Activated CD8-positive, alpha-beta memory T cell treated with anti-CD3 and anti-CD28 coated beads for 4 hours (primary cell): ENCODE measurements at places on chromosomes 12 and 14.

DNA sequence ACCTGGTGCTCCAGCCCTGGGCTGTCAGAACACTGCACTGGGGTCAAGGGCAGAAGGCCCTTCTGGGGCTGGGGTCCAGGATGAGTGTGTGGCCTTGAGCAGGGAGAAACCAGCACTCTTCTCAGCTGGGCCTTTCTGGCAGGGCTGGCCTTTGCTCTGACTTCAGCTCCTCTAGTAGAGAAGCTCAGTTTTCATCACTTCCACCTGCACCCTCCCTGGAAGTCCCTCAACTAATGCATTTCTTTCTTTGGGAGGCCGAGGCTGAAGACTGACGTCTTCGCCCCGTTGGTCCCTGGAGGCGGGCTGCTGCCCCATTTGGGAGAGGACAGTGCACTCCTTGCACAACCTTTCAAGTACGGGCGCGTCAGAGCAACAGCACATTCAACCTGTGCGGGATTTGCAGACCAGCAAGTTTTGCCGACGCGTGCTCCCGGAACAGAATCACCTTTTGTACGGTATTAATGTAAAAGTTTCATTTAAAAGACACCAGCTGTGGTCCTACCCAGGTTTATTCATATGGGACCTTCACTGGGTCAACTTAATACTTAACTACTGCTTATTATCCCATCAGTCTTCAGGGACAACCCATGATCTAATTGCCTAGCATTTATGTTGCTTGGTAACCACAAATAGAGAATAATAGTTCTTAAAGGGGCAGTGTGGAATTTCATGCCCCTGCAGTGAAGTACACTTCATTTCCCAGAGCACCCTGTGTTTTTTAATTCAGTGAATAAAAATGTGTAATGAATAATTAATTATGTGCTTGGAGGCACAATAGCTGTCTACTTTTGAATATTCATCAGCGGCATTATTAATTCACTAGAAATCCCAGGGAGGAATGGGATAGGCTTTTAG is 134.8 kb upstream of the VRK1 start:
- DNase-seq = no peak

- DNase-seq = no peak
Observed at GRCh38 chr14:70901269-70901668, 6.0 kb upstream of the PCNX1 start.

- peak; percentile 93 for DNase-seq
Observed at GRCh38 chr14:49633640-49634546, 1.2 kb downstream of the DNAAF2 start.

DNA sequence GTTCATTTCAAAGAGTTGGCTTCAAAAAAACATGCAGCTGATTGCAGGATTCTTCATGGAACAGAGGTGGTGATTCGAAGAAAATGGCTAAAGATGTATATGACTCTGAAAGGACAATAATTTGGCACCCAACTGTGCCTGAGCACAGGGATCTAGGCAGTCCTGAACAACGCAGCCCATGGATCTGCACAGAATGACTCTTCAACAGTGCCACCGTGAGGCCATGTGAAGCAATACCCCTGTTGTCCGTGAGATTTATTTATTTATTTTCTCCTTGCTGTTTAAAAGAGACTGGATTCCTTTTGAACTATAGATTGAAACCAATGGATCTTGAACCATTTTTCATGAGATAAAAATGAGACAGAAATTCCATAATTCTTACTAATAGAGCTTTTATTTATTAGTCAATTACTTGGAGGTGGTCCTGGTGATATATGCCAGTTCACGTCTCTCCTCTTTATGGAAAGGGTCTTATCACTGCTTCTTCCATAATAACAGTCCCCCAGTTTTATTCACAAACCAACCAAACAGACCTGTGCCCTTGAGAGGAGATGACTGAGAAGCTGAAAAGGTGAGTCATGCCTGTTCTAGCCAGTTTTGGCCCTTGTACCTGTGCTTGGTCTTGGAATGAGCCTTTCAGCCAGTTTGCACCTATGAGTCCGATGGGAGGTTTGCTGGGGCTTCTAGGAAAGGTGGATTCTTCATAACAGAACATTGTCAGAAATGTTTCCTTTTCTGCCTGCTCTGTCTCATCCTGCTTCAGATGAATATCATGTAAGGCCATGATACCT is 1598.3 kb downstream of the AACS start:
- no peak for DNase-seq

GRCh38 chr12:130879212-130879686 is 7.4 kb downstream of the RAN start:
- DNase-seq = no peak

GRCh38 chr14:90305176-90305601 is 26.6 kb downstream of the NRDE2 start:
- DNase-seq = no peak

DNA sequence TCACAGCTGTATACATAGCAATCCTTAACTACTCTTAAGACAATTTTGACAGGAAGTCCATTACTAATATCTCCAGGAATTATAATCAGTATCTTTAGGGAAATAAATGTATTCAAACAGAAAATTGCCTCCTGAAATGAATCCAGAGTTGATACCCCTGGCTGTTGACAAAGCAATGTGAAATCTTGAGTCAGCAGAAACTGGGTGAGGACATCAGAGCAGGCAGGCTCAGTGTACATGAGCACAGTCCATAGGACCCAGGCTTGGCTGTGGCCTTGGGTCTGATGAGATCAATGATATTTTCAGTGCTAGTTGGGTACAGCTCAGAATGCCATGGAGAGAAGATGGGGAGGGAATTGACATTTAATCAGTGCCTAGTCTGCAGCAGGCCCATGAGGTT is 151.3 kb downstream of the SLC15A4 start:
- DNase-seq = no peak

- no peak for DNase-seq
Observed at GRCh38 chr14:104856869-104857860, 7.9 kb upstream of the CEP170B start.

- no peak for DNase-seq
Observed at GRCh38 chr12:29164477-29165393, 15.7 kb downstream of the FAR2 start.

- no peak for DNase-seq
Observed at GRCh38 chr12:82474181-82474797, 116.0 kb downstream of the METTL25 start.

- peak; percentile 72 for DNase-seq
Observed at GRCh38 chr12:54560374-54560858, 11.0 kb downstream of the PDE1B start.

DNA sequence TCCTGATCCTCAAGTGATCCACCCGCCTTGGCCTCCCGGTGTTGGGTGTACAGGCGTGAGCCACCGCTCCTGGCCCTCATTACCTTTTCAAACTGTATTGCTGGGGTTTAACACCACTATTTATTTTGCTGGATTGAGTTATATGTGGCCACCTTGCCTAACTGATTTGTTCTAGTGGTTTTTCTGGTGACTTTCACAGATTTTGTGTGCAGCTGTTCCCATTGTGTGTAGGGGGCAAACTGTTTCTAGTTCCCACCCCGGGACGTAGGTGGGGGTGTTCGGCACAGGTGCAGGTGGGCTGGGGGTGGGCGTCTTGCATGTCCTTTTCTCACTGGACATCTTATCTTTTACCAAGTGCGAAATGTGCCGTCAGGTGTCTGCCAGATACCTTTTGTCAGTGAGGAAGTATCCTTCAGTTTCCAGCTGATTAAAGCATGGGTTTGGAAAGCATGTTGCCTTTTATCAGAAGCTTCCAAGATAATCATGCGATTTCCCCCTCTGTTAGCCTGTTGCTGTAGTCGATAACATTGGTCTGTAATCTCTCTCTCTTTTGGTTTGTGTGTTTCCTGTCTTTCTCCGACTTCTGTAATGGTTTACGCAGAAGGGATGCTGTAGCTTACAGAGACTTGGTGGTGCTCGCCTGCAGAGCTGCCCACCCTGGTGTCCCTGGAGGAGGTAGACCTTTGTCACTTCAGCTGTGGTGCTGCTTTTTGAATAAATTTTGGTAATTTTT is 33.6 kb downstream of the AACS start:
- no peak for DNase-seq

DNA sequence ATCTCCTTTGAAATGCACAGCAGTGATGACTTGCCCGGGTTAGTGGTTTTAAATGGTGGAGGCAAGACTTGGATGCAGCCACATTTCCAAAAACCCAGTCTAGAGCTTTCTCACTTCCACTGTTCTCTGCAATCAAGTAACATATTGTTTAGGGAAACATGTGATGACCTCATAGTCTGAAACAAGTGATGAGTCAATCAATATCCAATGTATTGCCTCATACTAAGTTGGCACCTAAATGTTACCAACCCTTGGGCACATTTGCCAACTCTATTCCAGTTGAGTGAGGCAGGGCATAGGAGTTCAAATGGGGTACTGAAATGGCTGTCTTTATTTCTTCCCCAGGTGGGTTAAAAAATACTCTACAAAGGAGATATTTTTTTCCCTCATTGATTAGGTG is 1105.4 kb downstream of the VRK1 start:
- DNase-seq = no peak

DNA sequence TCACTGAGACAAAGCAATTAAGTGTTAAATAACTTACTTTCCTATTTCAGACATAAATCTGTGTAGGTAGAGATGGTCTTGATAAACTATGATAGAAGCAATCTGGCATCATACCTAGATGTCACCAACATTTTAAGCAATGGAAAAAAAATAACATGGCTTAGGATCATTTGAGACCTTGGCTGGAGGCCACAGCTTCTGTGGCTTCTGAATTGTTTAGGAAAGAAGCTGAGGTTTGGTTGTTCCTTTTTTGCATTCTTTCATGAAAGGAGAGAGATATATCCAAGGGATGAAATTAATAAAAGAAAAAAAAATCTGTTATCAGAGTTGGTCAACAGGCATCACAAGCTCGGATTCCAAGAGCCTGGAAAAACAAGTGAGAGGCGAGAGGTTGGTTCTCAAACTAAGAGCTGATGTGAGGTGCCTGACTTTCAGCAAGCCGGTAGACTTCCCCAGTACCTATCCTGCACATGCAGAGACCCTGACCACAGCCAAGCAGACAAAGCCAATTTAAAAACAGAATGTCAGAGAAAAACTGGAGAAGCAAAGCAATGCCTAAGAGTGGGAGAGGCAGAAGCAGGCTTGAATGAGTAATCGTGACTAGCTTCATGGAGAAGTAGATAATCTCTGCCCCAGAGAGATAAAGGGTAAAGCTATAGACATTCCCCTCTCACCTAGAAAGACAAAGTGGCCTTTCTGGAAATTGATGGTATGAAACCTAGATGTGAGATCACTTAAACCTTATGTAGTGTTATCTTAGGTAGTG is 43.4 kb upstream of the ST8SIA1 start:
- no peak for DNase-seq
